ENCODE measurements at places on chromosomes 6 and 20. TPM values are rescaled to one million over a fixed set of nuclear protein-coding genes. Genes with fewer than 3 reads are reported as not detected.

The SEL1L2 gene
- total RNA-seq: not detected

The PSORS1C1 gene
- total RNA-seq: 6.1 TPM

The WRNIP1 gene
- total RNA-seq: 37.2 TPM

The ENPP4 gene
- total RNA-seq: 0.25 TPM

The KHDC1L gene
- 0.38 TPM for total RNA-seq

The CRIP3 gene
- 0.53 TPM for total RNA-seq

The NMBR gene
- not detected for total RNA-seq

The MRPL14 gene
- total RNA-seq: 62.2 TPM

The TMEM200A gene
- 0.07 TPM for total RNA-seq

The STMN3 gene
- 10.6 TPM for total RNA-seq

The OPRM1 gene
- not detected for total RNA-seq

The POU5F1 gene
- 9.5 TPM for total RNA-seq

Measured in A549 treated with GW870086 at 1 μM for 4 hours (cell line).